Cardiac fibroblast (primary cell): ENCODE measurements at places on chromosomes 6 and 20.

- no peak for DNase-seq
Observed at GRCh38 chr20:19603376-19603750, 154.7 kb upstream of the RIN2 start.

- no peak for DNase-seq
Observed at GRCh38 chr20:46081074-46081473, 8.7 kb downstream of the NCOA5 start.

- peak; percentile 88 for DNase-seq
Observed at GRCh38 chr6:28489366-28490204, 26.0 kb downstream of the GPX6 start.

DNA sequence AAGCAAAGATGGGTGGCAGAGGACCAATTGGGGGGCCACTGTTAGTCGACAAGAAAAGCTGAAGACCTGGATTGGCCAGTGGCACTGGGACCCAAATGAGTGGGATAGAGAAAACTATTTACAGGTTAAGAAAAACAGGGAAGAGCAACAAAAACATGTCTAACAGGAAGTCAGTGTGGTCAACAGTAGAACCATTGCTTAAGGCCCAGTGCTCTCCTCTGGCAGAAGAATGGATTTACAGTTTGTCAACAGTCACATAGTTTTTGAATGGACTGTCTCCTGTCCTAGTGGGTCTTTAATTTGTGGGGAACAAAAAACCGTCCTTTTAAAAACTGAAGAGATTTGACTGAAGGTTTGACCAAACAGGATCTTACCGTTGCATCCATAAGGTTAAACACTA, 12.1 kb upstream of the WTAP start:
- peak; percentile 39 for DNase-seq

DNA sequence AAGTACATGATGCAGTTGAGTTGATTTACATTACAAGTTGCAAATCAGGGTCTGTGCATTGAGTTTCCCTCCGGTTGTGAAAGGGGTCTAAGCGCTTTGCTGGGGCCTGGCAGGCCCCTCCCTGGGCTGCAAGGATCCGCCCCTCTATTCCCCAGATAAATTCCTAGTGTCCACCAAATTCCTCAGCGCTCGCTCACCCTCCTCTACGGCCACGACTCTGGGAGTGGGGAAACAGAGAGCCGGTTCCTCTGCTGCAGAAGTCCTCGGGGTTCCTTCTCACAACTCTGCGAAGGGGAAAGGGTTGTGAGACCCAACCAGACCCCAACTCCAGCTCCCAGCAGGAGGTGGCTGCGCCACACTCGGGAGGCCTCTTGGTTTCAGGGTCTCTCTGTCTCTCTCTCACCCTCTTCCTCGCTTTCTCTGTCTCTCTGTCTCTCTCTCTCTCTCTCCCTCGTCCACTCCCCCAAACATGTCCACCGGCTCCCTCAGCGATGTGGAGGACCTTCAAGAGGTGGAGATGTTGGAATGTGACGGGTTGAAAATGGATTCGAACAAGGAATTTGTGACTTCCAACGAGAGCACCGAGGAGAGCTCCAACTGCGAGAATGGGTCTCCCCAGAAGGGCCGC, at the start of gene TCF21:
Gene TCF21, plus strand, starts transcription at position 185 of the 628 bp plus-strand sequence. Its CDS starts 285 bp downstream, at position 470.
- peak; percentile 82 for DNase-seq

- no peak for DNase-seq
Observed at GRCh38 chr6:65199683-65200082, 507.3 kb downstream of the EYS start.

GRCh38 chr6:92479831-92480230, 939.5 kb downstream of the EPHA7 start:
- DNase-seq = no peak

GRCh38 chr6:96257751-96258150, 242.0 kb downstream of the FUT9 start:
- DNase-seq = no peak

DNA sequence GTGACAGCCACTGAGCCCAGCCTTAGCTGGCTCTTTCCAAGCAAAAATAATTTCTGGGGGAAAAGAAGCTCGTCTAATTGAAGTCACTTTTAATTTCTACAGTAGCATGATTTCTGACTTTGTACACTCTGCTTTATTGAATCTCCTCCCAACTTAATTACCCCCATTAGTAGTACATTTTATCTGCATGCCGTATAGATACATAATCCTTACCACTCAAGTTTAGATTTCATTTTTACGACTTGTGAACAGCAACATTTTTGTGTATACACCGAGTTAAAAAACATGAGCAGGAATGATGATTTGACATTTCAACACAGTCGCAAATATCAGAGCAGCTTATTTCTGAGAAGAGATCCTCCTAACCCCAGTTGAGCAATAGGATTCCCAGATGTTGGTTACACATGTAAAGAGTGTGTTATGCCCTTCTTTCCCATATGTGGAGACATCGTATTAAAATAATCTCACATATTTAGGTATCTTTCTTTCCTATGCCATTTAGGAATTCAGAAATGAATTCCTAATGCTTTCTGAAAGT, 127.3 kb upstream of the MTHFD1L start:
- no peak for DNase-seq

- DNase-seq = no peak
Observed at GRCh38 chr6:42846505-42846904, 32.9 kb upstream of the RPL7L1 start.

DNA sequence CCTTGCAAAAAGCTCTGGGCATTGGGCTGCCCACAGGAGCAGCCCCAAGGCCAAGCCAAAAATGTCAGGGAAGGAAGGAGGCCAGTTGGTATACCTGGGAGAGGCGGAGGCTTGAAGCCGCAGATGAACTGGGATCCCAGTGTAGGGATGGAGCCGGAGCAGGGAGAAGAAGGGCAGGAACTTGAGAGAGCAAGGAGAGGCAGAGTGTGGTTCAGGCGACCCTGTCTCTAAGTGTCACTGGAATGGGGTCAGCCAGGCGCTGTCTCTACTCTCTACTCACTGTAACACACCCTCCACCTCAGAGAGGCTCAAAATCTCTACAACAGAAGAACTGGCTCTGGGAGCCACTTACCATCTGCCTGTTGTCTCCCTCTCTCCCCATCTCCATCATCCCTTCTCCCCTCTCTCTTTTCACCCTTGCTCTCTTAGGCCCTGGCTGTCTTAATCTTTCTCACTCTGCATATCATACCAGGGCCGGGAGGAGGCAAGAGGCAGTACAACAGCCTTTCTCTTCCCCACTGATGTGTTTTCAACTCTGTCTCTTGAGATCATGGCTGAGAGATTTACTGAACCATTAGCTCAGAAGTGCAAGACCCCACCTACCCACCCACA, 93.3 kb downstream of the CRYBG1 start:
- no peak for DNase-seq

- DNase-seq = peak; percentile 83
Observed at GRCh38 chr6:2448826-2449571, 203.6 kb upstream of the GMDS start.

GRCh38 chr6:46325561-46326530, 155.1 kb upstream of the ENPP5 start:
- peak; percentile 36 for DNase-seq

DNA sequence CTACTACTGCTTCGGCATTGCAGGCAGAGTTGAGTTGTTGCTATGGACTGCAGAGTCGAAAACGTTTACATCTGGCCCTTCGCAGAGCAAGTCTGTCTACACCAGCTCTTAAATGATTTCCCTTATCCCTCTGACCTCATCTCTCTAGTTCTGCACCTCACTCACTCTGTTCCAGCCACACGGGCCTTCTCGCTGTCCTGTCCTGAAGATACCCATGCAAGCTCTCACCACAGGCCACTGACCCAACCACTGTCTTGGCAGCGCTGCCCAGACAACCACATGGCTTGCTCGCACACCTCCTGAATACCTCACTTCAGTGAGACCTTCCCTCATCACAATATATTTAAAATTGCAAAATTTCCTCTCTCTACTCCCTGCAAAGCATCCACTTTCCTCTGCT, 31.4 kb downstream of the B4GALT5 start:
- no peak for DNase-seq

- no peak for DNase-seq
Observed at GRCh38 chr6:107098436-107099307, 16.6 kb downstream of the BEND3 start.

DNA sequence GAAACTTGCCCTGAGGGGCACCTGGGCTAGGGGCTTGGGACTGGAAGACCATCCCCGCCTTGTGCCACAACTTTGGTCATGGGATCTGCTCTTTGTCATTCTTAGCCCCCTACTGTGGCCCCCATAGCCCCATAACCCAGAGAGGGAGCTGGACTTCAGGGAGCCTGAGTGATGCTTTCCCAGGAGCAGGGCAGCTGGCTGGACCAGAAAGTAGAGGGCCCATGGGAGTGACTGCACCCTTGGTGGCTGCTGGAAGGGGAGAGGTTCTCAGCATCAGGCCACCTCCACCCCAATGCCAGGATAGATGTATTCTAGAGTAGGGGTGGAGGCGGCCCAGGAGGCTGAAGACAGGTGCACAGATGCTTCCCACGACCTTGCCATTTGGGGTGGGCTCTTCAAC, 5.8 kb upstream of the FAM83D start:
- DNase-seq = no peak
